Neural progenitor cell (in vitro differentiated cells): ENCODE measurements at places on chromosomes 16 and 17. TPM values are rescaled to one million over a fixed set of nuclear protein-coding genes. Genes with fewer than 3 reads are reported as not detected.

Gene CPPED1
- 6.0 and 9.7 TPM in 2 replicates for total RNA-seq

GRCh38 chr16:8678068-8678927, 3.9 kb downstream of the ABAT start:
- no peak for DNase-seq

- DNase-seq: peak; percentile 78
These were observed 69.9 kb downstream of the ABR start for GRCh38 chr17:1109606-1110540.

Gene RPUSD1
- total RNA-seq: 5.6 and 22.7 TPM in 2 replicates

Gene RASL10B
- total RNA-seq: 4.8 and 14.5 TPM in 2 replicates

DNA sequence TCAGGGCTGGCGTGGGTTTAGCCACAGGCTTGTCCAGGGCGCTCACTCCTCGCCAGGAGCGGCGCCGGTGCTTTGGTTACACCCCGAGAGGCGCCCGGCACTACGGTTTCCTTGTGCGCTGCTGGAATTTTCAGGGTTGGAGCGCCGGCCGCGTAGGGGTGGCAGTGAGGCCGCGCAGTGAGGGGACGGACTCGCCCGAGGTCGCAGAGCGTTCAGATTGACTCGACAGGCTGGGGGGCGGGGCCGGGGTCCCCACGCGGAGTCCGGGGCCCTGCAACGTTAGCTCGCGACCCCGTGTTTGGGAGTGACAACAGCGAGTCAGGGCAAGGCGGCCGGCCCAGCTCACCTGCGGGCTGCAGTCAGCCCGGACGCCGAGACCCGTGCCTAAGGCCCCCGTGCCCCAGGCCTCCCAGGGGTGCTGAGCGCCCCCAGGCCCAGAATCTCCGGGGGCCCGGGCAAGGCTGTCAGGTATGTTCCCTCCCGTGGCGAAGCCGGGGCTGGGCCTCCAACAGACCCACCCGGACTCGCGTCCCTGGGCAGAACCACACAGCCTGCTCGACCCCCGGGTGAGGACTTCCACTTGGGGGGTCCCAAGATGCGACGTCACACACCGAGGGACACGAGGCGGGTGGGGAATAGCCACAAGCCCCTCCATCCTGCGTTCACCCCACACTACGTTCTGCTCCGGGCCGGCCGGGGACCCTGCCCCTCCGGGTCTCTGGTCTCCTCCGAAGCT, 1.3 kb upstream of the ACTG1 start:
- peak; percentile 85 for DNase-seq

DNA sequence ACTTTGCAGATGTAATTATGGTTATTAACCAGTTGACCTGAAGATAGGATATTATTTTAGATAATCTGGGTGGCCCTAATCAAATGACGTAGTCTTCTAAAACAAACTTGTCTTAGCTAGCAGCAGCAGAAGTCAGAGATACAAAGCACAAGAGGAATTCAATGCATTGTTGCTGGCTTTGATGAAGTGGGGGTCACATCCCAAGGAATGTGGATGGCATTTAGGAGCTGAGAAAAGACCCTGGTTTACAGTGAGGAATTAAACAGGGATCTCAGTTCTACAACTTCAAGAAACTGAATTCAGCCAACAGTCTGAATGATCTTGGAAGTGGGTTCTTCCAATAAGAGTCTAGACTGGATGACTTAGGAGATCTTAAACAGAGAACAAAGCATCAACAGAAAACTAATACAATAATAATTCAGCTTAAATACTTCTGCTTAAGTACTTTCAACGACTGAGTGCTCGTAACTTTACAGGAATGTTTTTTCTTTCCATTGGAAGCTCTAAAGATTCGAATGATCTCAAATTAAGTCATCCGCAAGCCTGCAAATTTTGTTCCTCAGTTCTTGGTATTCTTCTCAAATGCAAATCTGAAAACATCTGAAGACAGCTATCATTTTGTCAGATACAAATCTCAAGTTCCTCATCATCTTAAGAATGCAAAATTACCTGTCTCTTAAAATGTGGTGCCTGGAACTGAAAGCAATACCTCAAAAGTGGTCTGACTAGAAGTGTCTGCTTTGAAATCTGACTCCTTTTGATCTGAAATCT, 3.3 kb downstream of the C16orf46 start:
- peak; percentile 64 for DNase-seq

Gene MT1F
- 1.1 TPM in 1 of 2 replicates, not detected in the other for total RNA-seq

GRCh38 chr16:78200623-78201096, 101.2 kb downstream of the WWOX start:
- DNase-seq: no peak

Gene ABCC11
- 0.09 TPM in 1 of 2 replicates, not detected in the other for total RNA-seq

GRCh38 chr16:56488035-56488434, 31.8 kb downstream of the BBS2 start:
- no peak for DNase-seq

Gene SPATA22
- total RNA-seq: not detected in 2 replicates

Gene SMTNL2
- 3.0 and 5.2 TPM in 2 replicates for total RNA-seq
